Pulmonary artery endothelial cell (primary cell): ENCODE measurements at places on chromosomes 5 and 9.

DNA sequence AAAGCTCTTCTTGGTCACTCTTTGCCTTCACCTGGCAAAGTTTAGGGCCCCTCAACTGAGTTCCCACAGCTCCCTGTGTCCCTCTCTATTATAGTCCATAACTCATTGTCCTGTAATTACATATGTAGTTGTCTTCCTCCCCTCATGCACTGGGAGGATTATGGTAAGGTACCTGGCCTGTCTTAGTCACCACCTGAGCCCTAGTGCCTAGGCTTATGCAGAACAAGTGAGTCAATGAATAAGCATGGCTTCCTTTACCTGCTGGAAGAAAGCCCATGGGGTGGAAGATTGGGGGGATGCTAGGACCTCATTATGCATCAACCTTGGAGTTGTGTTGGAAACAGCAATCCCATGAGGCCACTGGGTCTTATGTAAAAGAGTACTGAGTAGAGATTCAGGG is 187.7 kb upstream of the TRIM32 start:
- no peak for DNase-seq

DNA sequence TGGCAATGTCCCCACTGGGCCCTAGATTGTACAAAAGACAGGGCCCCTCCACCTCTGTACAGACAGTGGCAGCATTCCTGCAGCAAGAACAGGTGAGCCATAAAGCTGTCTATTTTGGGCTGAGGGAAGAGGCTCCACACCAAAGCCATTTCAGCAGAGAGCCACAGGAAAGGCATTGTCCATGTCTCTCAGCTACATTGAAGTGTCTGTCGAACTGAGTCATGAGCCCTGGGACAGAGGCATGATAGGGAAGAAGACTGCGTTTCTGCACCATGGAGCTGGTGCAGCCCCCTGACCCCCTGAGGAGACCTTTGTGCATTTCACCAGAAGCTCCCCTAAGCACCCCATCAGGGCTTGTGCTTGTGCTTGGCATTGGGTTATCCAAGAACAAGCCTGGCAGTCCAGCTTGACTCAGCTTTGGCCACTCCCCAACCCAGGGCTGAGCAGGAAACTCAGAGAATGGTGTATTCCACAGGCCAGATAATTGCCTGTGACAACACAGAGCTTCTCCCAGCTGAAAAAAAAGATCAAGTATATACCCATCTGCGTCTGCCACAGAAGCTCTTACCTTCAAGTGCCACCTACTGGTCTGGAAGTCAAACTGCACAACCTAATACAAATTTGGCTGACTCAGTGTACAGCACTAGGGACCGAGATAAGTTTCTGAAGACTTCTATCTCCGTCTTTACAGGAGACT is 5.9 kb upstream of the FRMD3 start:
- peak; percentile 53 for DNase-seq

DNA sequence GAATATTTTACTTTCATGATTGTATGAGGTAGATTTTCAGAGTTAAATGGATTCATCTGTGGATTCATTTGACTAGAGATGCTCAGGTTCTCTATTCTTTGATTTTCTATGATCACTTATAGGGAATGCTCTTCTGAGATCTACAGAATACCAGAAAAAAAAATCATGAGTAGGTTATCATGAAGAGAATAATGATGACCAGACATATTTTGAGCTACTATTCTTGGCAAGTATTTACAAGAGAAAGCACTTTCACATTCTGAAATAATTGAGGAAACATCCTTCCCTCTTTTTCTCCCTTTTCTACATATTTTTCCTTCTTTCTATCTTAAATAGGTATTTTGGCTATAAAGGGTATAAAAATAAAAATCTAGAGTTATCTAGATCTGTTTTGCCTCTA is 543.0 kb upstream of the TUSC1 start:
- DNase-seq = no peak

DNA sequence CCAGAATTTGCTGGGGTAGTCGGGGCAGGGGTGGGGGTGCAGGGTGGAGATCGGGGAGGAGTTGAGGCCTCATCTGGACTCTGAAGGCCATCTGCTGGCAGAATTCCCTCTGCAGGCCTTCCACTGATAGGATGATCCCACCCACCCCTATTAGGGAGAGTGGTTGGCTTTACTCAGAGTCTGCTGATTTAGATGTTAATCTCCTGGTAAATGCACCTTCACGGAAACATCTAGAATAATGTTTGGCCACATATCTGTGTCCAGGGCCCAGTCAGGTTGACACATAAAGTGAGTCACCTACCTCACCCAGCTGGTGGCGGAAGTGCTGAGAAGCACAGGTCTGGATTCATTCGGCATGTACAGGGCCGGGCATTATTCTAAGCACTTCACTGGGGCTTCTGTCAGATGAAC is 50.0 kb downstream of the DAPK1 start:
- no peak for DNase-seq

DNA sequence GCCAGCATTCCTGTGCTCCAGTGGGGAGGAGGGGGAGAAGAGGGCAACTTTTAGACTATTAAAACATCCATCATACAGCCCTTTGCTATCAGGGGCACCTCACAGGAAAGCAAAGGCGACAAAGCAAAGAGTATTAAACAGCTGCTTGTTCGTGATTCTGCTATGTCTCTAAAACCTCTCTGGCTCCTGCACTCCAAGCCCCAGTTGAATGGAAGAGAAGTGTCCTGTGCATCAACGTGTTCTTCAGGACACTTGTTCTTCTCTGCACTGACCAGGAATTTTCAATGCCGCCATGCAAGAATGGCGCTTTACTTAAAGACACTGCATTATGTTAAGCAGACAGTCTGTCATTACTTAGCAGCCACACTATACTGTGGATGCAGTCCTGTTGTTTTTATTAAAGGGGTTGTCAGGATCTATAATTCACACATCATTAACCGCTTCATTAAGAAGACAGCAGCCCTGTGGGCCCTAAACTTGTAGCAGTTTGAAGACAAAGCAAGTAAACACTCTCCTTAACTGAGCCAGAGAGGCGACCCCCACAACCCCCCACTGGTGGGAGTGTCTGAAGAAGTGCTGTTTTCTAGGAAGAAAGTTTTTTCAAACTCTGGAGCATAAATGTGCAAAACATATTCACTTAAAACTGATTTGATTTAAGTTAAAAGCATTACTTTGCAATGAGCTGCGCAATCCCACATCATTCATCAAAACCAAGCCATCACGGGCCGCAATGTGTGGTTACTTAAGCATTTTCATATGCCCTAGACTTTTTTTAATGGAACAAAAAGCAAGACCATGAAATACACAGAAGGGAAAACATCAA is 164.5 kb downstream of the ZNF608 start:
- no peak for DNase-seq

- DNase-seq = no peak
Measured at GRCh38 chr5:151083081-151083676, 2.3 kb upstream of the TNIP1 start.

GRCh38 chr5:137627293-137627692 is 108.6 kb downstream of the KLHL3 start:
- DNase-seq = no peak

GRCh38 chr5:141915881-141916336 is 7.8 kb upstream of the DELE1 start:
- DNase-seq = no peak
